ENCODE measurements at places on chromosomes 1 and 21.
A peak's percentile ranks its signal among the peaks of the same experiment; 100 is the strongest.

DNA sequence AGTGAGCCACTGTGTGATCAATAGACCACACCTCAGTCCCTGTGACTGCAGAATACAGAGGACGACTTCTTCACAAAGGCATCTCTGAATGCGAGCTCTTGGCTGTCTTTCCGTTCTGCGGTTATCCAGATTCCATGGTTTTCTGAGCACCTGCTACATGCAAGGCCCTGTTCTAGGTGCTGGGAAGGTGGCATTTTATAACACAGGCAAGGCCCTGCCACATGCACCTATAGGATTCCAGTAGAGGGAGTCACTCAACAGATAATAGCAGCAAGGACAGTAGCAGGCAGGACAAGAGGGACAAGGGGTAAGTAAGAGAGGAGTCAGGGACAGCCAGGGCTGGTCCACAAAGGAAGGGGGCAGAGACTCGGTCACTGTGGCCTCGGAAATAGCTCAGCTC lies 9.0 kb downstream of the URB1 start:
- DNase-seq = no peak

DNA sequence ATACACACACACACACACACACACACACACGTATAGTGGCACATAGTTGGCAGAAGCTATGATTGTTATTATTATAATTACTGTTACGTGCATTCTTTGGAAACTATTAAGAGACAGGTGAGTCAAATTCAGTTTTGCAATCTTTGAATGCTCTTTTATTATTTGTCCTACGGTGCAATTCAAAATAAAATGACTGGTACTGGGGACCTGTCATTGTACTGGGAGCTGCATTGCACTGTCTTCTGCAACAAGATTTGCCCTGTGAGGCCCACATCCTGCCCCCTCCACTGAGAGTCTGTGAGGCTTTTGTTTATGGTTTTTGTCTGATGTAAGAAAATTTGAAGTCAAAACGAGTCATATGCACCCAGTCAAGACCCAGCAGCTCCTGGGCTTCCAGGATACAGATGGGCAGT lies 1.9 kb downstream of the LY9 start:
- no peak for DNase-seq

DNA sequence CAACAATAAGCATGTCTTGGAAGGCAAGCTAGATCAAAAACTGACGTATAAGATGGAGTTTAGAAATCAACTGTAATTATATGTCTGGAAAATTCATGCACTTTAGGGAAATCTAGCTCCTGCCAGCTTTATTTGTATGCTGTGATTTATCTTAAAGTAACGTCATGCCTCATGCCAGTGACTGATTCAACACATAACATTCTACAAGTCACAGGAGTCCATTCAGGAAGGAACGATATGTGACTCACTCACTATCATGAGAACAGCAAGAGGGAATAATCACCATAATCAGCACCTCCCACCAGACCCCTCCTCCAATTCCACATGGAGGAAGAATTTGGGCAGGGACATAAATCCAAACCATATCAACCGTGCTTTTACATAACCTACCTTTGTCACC lies 682.4 kb upstream of the ADAMTS5 start:
- peak; percentile 87 for DNase-seq

- no peak for DNase-seq
Measured at GRCh38 chr1:37676281-37677142, 15.8 kb upstream of the CDCA8 start.

DNA sequence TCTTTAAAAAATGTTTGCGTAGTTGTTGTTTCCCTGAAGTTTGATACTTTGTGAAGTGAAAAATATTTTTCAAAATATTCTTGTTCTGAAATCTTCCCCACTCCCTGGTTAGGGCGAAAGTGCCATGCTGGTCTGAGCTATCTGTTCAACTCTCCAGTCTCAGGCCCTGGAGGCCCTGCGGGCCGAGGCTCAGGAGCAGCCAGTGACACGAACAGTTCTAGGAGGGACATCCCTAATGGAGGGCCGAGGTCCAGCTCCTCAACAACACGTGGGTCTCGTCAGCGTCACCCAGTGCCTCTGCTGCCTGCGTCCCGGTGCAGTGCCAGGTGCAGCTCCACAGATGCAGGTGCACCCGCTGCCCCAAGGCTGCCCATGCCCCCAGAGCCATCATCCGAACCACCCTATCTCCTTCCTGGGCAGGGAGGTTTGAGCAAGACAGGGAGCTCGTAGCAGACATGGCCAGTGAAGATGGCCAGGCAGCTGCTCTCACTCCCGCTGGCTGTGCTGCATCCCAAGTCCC lies 69.7 kb upstream of the COL6A1 start:
- no peak for DNase-seq
